ENCODE measurements at places on chromosomes 12 and 14. TPM values are rescaled to one million over a fixed set of nuclear protein-coding genes. Genes with fewer than 3 reads are reported as not detected.
A peak's percentile ranks its signal among the peaks of the same experiment; 100 is the strongest.

DNA sequence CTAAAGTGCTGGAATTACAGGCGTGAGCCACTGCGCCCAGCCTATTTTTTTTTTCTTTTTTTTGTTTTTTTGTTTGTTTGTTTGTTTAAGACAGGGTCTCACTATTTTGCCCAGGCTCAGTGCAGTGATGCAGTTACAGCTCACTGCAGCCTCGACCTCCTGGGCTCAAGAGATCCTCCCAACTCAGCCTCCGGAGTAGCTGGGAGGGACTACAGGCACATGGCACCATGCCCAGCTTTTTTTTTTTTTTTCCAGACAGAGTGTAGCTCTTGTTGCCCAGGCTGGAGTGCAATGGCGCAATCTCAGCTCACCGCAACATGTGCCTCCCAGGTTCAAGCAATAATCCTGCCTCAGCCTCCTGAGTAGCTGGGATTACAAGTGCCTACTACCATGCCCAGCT, 5.8 kb upstream of the ITFG2 start:
- no peaks in the 10 kb centered on the region for H3K27me3 ChIP-seq
- DNase-seq: no peak
- no peak overlapping the region for H3K4me3 ChIP-seq
- H3K27ac ChIP-seq: no peak overlapping the region
- no peaks in the 10 kb centered on the region for H3K36me3 ChIP-seq

GRCh38 chr12:9843407-9843806, 16.1 kb downstream of the KLRF1 start:
- no peak for DNase-seq
- H3K4me1 ChIP-seq: no peaks in the 10 kb centered on the region
- no peaks in the 10 kb centered on the region for H3K36me3 ChIP-seq
- H3K27me3 ChIP-seq: no peaks in the 10 kb centered on the region
- no peak overlapping the region for H3K27ac ChIP-seq

GRCh38 chr14:26622611-26623010, 24.8 kb upstream of the NOVA1 start:
- no peaks in the 10 kb centered on the region for H3K4me1 ChIP-seq
- H3K36me3 ChIP-seq: no peaks in the 10 kb centered on the region
- no peaks in the 10 kb centered on the region for H3K27me3 ChIP-seq
- H3K27ac ChIP-seq: no peak overlapping the region

DNA sequence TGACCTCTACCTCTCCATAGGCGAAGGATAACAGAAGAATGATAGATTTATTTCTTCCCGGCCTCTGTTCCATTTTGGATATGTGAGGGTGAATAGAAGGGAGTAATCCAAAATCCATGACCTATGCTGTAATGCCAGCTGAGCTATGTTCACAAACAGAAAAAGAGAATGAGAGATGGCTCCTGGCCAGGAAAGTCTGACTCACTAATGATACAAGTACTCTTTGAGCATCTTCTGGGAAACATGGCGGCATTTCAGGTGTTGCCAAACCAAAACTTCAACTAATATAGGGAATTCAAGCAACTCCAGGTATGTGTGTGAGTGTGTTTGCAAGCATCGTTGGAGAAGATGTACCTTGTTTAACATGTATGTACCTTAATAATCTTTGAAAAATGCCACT, 55.1 kb downstream of the MED13L start:
- H3K27ac ChIP-seq: no peak overlapping the region
- H3K27me3 ChIP-seq: no peaks in the 10 kb centered on the region
- H3K4me3 ChIP-seq: no peak overlapping the region
- H3K36me3 ChIP-seq: no peaks in the 10 kb centered on the region
- DNase-seq: peak; percentile 83

Gene TRIM9
- 8.5 TPM for total RNA-seq

GRCh38 chr12:49345825-49346658, 646 bp upstream of the DNAJC22 start:
- H3K27me3 ChIP-seq: no peaks in the 10 kb centered on the region
- no peak overlapping the region for H3K27ac ChIP-seq
- DNase-seq: peak; percentile 12
- H3K4me1 ChIP-seq: peaks cover 48% of the 10 kb centered on the region
- H3K36me3 ChIP-seq: no peaks in the 10 kb centered on the region
- peak overlapping the region; percentile 49 for H3K4me3 ChIP-seq

Gene ADCY6
- 26.3 TPM for total RNA-seq

Gene CACNA2D4
- 15.8 TPM for total RNA-seq

Gene GLI1
- total RNA-seq: 8.3 TPM

- no peaks in the 10 kb centered on the region for H3K36me3 ChIP-seq
- no peak overlapping the region for H3K27ac ChIP-seq
- H3K27me3 ChIP-seq: no peaks in the 10 kb centered on the region
- no peak for DNase-seq
- H3K4me1 ChIP-seq: no peaks in the 10 kb centered on the region
- H3K4me3 ChIP-seq: no peak overlapping the region
Measured at GRCh38 chr12:44038411-44038810, 202.5 kb downstream of the TMEM117 start.

Gene KRT86
- total RNA-seq: 2.3 TPM

Gene ACVRL1
- 9.1 TPM for total RNA-seq

GRCh38 chr12:108815875-108816594, 41.3 kb downstream of the SSH1 start:
- H3K27me3 ChIP-seq: no peaks in the 10 kb centered on the region
- H3K4me3 ChIP-seq: no peak overlapping the region
- H3K4me1 ChIP-seq: peaks cover 17% of the 10 kb centered on the region
- no peak overlapping the region for H3K27ac ChIP-seq
- H3K36me3 ChIP-seq: no peaks in the 10 kb centered on the region
